Activated T-helper 1 cell treated with anti-CD3 and anti-CD28 coated beads, Interleukin-2, amount 50 U/mL, for 16 hours (primary cell): ENCODE measurements at places on chromosomes 7 and 10.

DNA sequence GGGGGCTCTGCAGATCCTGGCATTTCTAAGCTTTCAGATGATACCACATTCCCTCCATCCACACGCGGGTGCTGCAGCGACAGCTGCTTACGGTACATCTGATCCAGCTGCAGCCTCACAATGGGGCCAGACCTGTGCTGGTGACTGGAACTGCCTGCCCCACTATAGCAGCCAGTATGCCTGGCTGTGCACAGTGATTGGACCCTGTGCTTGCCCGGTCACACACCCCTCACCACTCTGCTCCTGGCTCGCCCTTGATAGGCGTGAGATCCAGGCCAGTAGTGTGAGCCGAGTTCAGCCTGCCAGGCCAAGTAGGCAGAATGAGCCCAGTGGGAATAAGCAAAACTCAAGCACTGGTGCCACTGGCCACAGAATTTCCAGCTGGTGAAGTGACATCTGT is 164.8 kb downstream of the NRBF2 start:
- DNase-seq = no peak

DNA sequence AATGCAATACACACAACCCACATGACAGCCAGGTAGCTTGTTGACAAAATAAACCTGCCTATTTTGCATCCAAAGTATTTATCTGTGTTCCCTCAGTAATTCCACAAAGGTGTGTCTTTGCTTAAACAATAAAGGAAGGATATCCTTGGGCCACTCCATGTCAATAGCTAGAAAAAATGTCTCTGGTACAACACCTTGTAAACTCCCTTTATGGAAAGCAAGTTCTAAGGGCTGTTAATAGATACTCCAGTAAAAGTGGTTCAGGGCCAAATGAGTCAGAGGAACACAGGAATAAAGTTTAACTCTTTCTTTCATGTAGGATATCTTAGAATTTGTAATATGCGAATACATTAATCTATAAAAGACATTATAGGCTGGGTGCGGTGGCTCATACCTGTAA is 96.9 kb upstream of the LRRTM3 start:
- no peak for DNase-seq

DNA sequence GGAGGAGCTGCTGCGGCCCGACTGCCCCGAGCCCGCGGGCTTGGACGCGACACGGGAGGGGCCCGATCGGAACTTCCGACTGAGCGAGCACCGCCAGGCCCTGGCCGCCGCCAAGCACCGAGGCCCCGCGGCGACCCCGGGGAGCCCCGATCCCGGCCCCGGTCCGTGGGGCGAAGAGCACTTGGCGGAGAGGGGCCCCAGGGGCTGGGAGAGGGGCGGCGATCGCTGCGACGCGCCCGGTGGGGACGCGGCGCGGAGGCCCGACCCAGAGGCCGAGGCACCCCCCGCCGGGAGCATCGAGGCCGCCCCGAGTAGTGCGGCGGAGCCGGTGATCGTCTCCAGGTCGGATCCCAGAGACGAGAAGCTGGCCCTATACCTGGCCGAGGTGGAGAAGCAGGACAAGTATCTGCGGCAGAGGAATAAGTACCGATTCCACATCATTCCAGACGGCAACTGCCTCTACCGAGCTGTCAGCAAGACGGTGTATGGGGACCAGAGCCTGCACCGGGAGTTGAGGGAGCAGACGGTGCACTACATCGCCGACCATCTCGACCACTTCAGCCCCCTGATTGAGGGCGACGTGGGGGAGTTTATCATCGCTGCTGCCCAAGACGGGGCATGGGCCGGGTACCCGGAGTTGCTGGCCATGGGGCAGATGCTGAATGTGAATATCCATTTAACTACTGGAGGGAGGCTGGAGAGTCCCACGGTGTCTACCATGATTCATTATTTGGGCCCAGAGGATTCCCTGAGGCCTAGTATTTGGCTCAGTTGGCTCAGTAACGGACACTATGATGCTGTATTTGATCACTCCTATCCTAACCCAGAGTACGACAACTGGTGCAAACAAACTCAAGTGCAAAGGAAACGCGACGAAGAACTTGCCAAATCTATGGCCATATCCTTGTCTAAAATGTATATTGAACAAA is 1.4 kb downstream of the OTUD1 start:
- peak; percentile 2 for DNase-seq

- DNase-seq = no peak
Measured at GRCh38 chr10:110737886-110738634, 93.9 kb downstream of the RBM20 start.

DNA sequence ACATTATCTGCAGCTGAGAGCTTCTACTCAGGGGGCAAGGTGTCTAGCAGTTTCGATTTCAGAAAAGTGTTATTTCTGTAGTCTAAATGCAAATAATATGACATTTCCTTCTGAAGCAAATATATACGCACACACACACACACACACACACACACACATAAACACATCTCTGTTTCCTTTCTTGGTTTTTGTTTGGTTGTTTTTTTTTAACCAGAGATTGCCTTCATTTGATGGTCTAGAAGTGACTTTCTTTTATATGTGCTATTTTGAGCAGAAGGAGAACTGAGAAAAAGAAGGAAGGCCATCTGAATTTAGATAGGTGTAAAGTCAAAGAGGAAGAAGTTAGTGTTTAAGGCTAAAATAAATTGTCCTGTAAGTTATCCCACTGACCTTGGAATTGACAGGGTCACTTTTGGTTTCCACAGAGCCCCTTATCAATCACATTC is 142.2 kb downstream of the TRIL start:
- DNase-seq = no peak

GRCh38 chr7:2399848-2400587 is 3.4 kb upstream of the CHST12 start:
- DNase-seq = no peak

GRCh38 chr7:156892081-156892800 is 742 bp downstream of the LMBR1 start:
- peak; percentile 29 for DNase-seq

DNA sequence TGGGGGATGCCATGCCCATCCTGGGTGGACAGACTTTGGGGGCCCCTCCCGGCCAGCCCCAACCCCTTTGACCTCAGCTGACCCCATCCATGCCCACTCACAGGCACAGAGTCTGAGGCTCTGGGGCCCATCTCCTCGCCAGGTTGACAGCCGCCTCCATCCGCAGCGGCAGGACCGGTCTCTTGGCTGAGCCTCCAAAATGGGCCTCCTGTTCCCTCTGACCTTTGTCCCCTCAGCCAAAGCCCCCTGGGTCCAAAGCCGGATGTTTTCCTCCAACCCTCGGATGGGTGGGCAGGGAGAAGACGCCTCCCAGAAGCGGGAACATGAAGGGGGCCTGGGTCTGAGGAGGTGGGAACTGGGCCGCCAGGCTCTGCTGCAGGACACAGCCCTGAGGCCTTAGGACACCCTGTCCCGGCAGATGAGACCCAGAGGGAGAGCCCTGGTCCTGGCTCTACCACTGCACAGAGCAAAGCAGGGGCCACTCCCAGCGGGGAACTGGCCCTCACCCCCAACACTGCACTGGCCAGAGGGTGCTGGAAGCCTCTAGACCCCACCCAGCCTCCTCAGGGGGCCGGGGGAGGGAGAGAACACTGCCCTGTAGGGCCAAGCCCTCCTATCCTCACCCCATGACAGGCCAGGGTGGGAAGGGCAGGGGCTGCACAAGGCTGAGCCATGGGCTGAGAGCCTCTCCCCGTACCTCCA is 12.6 kb downstream of the PDGFA start:
- DNase-seq = no peak

- no peak for DNase-seq
Measured at GRCh38 chr7:77913977-77914607, 115.5 kb downstream of the PHTF2 start.

- no peak for DNase-seq
Measured at GRCh38 chr10:34434119-34434594, 380.9 kb downstream of the PARD3 start.

DNA sequence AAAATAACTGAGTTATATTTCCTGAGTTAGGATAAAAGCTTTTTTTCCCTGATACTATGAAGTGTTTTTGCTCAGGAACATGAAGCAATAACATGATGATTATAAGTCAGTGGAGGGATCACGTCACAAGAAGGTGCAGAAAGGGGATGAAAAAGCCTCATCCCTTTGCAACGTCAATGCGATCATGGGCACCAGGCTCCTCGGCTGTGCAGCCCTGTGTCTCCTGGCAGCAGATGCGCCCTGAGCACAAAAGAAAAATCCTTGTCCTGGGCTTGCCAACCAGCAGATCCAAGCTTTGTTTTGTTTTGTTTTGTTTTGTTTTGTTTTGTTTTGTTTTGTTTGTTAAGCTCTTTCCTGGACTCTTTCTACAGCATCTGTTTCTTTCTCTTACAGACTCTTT is 103.5 kb upstream of the PRSS1 start:
- DNase-seq = no peak

GRCh38 chr7:34928052-34928451 is 109.2 kb downstream of the DPY19L1 start:
- DNase-seq = peak; percentile 13

DNA sequence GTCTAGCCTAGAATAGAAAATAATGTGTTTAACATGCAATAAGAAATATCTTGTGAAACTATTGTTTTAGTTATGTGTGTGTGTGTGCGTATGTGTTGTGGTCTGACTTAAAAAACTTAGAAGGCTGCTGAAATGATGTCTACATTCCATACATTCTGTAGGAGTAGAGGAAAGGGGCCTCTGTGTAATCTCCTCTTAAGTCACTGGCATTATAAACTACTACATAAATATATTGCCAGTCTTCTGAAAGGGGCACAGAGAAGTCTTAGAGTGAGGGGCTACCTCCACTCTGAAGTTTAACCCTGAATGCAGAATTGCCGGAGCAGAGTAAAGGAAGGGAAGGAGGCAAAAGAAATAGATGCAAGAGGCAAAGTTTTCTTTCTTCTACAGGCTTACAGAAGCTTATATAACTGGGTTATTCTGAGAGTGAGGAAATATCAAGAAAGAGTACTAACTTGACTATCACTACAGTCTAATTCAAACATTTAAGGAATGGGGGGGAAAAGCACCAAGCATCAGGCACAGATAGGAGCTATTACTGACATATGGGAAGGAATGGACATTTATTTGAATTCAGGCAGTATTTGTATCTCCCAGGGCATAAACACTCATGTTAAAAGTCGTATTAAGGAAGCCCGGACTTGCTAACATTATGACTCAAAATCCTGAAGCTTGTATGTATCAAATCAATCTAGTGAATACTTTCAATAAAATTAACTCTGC is 75.7 kb downstream of the DNAJC1 start:
- DNase-seq = no peak

GRCh38 chr7:113921363-113921762 is 2.6 kb upstream of the PPP1R3A start:
- no peak for DNase-seq

DNA sequence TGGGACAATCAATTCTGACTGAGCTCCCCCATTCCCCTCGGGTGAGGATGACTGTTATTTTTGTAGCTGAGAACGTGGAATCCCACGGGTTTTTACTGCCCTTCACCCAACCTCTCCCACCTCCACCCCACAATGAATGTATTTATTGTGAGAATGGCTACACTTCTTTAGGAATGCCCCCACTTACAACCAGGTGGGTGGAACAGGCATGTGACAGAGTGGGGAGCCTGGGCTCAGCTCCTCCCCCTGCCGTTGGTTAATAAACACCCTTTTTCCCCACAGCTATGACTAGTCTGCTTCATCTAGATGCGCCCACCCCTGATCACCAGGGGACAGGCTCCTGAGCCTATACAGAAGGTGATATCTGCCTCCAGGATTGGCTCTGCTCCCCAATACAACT is 2.0 kb downstream of the MRPL43 start:
- no peak for DNase-seq
